Right atrium auricular region (tissue), 2 donors: ENCODE measurements at places on chromosomes 16 and 17. TPM values are rescaled to one million over a fixed set of nuclear protein-coding genes. Genes with fewer than 3 reads are reported as not detected.

DNA sequence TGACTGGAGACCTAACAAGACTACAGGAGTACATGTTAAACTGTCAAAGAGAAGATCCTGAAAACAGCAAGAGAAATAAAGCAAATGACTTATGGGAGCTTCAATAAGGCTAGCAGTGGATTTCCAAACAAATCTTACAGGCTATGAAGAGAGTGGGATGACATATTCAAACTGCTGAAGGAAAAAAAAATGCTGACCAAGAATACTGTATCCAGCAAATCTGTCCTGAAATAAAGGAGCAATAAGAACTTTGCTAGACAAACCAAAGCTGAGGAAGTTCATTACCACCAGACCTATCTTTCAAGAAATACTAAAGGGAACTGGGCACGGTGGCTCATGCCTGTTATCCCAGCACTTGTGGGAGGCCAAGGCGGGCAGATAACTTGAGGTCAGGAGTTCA, 28.6 kb downstream of the ZFP1 start:
- H3K27me3 ChIP-seq, result no peaks in the 10 kb centered on the region
- DNase-seq, result no peak
- peaks cover 9% of the 10 kb centered on the region for H3K36me3 ChIP-seq
- H3K4me3 ChIP-seq, result no peak overlapping the region

EVPLL gene
- not detected for total RNA-seq

GRCh38 chr17:65191811-65192740, 54.9 kb downstream of the RGS9 start:
- H3K4me1 ChIP-seq, result no peaks in the 10 kb centered on the region
- H3K4me3 ChIP-seq, result no peak overlapping the region
- no peaks in the 10 kb centered on the region for H3K27me3 ChIP-seq
- no peaks in the 10 kb centered on the region for H3K36me3 ChIP-seq
- DNase-seq, result no peak

DNA sequence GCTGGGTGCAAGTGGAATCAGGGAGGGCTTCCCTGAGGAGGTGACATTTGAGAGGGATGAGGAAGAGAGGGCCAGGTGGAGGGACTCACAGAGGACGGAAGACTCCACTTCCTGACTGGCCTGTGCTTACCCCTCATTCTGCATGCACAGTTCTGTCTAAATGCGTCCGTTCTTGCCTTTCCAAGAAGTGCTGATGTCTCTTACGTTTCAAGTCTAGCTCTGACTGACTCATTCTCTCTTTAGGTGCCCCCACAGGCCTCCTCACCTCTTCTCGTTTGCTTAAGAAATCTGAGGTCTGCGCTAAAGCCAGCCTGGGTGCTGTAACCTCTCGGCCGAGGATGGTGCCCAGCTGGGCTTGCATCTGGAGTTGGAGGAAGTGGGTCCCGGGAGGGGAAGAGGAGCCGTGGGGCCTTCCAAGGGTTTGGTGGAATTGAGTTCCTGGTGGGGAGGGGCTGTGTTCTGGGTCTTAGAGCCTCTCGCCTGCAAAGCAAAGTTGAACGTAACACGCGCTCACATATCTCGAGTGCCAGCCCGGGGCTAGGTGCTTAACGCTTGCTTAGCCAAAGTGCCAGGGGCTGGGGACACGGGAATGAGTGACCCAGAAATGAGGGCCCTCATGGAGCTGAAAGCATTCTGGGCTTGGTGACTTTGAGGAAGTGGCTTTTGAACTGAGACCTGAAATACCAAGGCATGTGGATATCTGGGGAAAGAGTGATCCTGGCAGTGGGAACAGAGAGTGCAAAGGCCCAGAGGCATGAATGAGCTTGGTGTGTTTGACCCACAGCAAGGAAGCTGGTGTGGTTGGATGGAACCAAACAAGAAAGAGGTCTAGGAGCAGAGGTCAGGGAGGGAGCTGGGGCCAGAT, 4.8 kb downstream of the IL4R start:
- no peaks in the 10 kb centered on the region for H3K36me3 ChIP-seq
- no peaks in the 10 kb centered on the region for H3K27me3 ChIP-seq
- no peak overlapping the region for H3K4me3 ChIP-seq
- peak overlapping the region; percentile 47 for H3K27ac ChIP-seq

SDR42E2 gene
- total RNA-seq, result not detected

ZPBP2 gene
- not detected for total RNA-seq

SLFN12 gene
- 3.4 TPM for total RNA-seq
